ENCODE measurements at places on chromosomes 1 and 21. TPM values are rescaled to one million over a fixed set of nuclear protein-coding genes. Genes with fewer than 3 reads are reported as not detected.

Gene RPTN
- not detected for polyA plus RNA-seq

Gene INSRR
- 1.5 TPM for polyA plus RNA-seq

DNA sequence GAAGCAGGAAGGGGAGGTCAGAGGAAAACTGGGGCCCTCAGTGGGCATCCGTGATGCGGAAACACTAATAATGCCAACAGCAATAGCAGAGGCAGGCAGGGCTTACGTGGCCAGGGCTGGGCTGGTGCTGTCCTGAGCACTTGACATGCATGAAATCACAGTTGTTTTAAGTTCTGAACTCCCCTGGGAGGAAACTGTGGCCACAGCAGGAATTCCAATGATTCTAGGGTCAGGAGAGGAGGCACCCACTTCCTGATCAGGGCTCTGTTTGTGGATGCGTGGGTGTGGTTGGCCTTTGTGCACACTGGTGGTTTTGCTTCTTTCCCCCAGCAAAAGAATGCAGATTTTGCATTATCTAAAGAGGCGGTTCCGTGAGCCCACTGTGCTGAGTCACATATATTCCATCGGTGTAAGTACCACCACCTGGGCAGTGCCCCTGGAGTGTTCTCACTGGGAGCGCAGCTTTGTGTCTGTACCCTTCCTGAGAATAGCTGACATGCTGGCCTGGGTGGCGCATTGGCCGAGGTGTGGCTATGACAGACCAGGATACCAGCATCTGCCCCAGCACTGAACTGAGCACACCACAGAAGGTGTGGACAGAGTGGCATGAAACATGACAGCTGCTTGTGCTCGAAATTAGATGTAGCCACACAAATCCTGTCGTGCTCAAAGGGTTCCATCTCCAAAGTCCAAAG lies 71.0 kb downstream of the PDE9A start:
- no peak for DNase-seq

DNA sequence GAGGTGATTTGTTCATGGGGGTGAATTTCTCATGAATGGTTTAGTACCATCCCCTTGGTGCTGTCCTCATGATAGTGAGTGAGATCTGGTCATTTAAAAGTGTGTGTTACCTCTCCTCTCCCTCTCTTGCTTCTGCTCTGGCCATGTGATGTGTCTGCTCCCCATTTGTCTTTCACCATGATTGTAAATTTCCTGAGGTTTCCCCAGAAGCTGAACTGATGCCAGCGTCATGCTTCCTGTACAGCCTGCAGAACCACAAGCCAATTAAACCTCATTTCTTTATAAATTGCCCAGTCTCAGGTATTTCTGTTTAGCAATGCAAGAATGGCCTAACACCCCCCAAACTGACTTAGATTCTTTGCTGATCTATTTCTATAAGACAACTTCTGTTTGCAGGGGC lies 249.4 kb upstream of the B3GALT2 start:
- DNase-seq = no peak

DNA sequence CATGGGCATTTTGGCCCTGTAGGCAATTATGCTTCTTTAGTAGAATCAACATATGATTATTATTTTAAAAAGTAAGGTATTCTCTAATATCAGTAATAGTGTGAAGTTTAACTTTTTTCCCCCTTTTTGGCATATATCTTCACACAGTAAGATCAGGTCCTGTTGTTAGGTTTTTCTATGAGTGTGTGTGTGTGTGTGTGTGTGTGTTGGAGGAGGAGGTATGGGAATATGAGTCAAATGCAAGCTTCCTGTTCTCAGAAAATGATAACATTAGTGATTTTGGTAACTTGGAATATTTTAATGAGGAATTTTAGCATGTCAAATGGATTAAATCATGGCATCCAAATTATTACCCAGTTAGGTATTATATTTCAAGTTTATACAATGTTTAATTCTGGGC lies 65.8 kb upstream of the BCL10 start:
- DNase-seq = no peak

GRCh38 chr1:12035312-12035711 lies 16.0 kb downstream of the MIIP start:
- DNase-seq = no peak

DNA sequence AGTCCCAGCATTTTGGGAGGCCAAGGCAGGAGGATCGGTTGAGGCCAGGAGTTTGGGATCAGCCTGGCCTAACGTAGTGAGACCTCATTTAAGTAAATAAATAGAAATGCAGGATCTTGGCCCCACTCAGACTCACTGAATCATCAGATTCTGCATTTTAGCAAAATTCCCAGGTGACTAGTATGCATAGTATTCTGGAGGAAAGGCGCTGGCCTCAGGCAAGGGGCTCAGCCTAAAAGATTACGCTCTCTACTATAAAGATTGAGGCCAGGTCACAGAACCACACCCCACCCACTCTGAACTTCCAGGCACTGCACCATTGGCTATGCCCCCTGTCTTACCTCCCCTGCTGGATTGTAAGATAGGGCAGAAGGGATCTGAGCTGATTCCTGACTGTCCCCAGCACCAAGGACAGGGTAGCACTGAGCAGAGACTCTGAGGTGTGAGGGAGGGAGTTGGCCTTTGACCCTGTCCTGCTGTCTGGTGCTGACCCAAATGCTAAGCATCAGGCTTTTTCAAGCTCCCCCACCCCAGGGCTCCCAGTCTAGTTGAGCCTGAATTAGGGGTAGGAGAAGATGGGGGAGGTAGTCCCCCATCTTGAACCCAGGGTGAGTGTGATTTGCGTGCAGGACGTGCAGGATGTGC lies 2.7 kb downstream of the FOXE3 start:
- no peak for DNase-seq

DNA sequence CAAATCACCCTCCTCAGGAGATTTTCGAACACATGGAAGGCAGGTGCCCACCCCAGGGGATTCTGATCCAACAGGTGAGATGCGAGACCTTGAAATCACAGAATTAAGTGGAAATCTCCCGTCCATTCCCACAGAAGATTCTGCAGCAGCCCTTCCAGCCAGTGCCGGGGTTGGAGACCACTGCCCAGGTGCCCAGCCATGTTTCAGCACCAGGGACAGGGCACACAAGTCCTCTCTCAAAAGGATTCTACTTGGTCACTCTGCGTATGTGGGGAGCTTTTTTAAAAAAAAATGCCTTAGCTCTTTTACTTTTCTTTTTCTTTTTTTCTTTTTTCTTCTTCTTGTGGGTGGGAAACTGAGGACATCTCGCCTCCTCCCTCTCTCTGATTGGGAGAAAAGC lies 80.7 kb downstream of the VWA5B1 start:
- no peak for DNase-seq
